ENCODE measurements at places on chromosomes 6 and 20.

GRCh38 chr20:60389882-60390281 lies 431.7 kb downstream of the CDH26 start:
- DNase-seq: no peak

- no peak for DNase-seq
Observed at GRCh38 chr6:43035495-43036194, 14.2 kb downstream of the RRP36 start.

- no peak for DNase-seq
Observed at GRCh38 chr6:109458774-109459531, 3.4 kb upstream of the MICAL1 start.

DNA sequence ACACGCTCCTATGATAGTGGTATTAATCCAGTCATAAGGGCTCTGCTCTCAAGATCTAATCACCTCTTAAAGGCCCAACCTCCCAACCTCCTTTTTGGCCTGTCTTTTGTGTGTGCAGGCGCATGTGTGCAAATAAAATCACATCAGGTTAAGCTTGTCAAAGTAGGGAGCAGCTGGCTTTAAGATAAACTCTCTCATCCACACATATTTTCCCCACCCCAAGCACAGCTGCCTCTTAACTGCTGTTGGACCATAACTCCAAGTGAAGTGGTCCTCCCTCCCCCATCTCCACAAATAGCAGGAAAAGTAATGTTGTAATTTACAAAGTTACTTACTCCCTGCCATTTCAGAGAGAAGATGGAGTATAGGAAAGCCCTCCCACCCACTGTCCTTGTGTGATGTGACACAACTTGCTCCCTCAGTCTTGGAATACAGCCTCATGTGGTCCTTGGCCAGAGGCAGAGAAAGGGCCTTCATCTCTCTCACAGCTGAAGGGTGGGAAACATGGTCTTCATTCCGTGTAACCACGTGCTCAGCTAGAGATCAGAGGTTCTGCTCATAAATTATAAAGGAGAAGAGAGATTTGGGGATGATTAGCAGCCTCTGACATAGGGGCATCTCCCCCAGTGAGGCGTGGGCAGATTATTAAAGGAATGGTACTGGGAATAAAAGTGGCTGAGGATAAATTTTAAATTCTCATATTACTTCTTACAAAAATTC lies 74.8 kb upstream of the TPD52L1 start:
- DNase-seq: no peak

DNA sequence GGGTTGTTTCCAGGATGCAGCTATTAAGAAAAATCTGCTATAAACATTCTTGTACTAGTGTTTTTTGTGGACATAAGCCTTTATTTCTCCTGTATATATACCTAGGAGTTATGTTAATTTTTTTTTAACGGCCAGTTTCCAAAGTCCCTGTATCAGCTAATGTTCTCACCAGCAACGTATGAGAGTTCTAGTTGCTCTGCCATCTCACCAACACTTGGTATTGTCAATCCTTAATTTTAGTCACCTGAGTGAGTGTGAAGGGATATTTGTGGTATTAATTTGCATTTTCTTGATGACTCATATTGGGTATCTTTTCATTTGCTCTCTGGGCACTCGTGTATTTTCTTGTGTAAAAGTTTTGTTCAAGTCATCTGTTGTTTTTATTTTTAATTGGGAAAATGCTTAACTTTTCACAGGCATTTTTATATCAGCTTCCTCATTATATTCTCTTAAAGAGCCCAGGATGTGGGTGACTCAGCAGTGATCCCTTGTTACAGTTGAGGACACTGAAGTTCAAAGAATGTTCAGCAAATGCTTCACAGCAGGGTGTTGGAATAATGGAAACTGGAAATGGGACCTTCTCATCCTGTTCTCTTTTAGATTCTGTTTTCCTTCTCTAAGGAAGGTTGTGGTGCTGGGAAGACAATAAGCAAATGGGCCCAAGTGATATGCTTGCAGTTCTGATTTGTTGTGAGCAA lies 211.7 kb upstream of the PRND start:
- DNase-seq: no peak

GRCh38 chr20:50248104-50248641 lies 57.5 kb downstream of the CEBPB start:
- DNase-seq: peak; percentile 55

DNA sequence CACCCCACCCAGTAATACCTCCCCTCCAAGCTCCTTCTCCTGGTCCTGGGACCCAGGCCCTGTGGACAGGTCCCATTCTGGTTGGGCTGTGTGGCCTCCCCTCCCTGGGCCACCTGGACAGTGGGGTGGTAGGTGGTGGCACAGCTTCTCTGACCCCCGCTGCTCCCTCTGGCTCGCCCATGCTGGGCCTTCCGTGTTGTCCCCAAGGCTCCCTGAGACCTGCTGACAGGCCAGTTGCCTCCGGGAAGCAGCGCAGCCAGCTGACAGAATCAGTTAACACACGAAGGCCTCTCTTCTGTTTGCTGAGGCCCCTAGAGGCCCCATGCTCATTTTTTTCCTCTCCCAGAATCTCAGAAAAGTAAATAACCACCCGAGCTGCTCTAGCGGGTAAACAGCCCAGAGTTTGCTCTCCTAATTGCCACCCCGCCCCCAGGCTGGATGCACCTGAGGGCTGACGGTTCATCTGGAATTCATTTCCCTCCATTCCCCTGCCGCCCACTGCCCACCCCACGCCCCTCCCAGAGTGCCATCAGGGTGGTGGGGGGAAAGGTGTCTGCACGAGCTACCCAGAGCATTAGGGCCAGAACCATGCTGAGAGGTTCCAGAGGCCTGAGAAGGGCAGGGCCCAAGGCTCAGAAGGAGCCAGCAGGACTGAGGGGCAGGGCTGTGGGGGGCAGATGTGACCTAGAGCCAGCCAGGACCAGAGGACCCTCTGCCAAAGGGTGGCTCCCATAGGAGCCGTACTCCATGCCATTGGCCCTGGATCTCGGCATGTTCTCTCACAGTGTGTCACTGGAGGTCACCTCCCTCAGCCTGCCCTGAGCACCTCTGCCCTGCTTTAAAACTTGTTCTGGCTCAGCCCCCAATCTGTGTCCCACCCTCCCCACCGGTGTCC lies 157.5 kb downstream of the GRM4 start:
- no peak for DNase-seq

GRCh38 chr6:147204060-147204785 lies at the start of gene STXBP5:
TSS of gene STXBP5 (plus strand) at chr6:147204417. CDS start at chr6:147204533, 116 bp downstream.
- peak; percentile 27 for DNase-seq

GRCh38 chr6:36127462-36128016 lies 2.8 kb upstream of the MAPK13 start:
- DNase-seq: peak; percentile 50

DNA sequence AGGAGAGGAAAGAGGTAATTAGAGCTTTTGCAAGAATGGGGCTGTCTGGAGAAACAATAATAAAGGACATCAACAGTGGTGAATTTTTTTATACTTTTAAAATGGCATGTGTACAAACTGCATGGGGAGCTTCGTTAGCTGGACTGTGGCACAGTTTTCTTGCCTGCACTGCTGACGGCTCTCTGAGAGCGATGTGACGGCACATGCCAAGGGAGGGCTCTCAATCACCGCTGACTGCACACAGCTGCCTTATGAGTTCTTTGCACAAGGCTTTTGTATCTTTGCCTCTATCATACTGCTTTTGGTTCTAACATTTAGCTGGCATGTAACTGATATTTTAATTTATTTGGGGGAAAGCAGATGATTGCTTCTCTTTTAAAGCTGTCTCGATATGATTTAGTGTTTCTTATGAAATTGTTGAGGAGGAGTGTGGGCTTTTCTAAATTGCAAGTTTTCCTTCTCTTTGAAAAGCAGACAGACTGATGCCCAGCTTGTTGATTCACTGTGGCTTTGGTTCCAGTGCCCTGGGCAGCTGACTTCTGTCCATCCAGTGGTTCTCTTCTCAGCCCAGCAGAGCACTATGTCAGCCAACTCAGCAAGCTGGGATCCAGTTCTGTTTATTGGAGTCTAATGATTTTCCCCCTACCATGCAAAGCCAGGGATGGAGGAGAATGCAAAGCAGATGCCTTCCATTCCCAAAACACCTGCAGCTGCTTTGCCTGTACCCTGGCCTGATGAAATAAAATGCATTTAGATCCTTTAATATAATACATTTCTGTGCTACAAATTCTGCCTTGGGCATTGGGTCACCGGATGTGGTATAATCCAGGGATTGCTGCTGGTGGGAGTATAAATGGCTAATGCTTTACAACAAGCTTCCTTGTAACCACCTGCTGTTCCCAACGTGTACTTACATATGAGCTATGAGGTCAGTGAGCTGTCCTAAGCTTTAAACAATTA lies 323.9 kb downstream of the ZFAND3 start:
- DNase-seq: no peak

DNA sequence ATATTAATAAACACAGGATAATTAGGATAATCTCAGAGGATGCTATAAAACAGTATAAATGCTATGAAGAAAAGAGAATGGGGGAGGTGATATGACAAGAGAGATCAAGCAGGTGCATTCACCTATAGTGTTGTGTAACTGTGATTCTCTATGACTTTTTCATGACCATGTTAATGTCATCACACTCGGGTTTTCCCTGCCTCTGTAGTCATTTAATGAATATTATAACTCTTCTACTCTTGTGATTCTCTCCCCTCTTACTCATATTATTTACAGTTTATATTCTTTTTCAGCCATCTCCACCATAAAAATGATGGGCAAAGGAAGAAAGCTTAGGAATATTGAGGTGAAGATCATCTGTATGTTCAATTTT lies 106.9 kb upstream of the SGK1 start:
- no peak for DNase-seq

- DNase-seq: peak; percentile 79
Observed at GRCh38 chr6:46376562-46377061, 114.6 kb downstream of the RCAN2 start.

- DNase-seq: no peak
Observed at GRCh38 chr6:144797881-144798589, 512.9 kb downstream of the UTRN start.

DNA sequence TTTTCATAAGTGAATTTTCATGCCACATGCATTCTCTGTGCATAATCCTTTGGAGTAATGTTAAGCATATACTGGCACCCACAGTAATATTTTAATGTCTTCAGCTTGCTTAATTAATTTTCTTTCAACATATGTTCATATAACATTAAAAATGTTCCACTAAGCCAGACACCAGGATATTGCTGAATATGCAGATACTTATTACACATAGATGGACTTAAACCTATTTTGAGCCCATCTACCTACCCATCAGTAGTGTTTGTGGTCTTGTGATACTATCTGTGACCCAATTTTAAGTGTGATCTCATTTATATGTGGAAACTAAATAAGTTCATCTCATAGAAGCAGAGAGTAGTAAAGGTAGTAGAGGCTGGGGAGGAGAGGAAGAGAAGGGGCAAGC lies 379.5 kb upstream of the JAG1 start:
- DNase-seq: no peak

DNA sequence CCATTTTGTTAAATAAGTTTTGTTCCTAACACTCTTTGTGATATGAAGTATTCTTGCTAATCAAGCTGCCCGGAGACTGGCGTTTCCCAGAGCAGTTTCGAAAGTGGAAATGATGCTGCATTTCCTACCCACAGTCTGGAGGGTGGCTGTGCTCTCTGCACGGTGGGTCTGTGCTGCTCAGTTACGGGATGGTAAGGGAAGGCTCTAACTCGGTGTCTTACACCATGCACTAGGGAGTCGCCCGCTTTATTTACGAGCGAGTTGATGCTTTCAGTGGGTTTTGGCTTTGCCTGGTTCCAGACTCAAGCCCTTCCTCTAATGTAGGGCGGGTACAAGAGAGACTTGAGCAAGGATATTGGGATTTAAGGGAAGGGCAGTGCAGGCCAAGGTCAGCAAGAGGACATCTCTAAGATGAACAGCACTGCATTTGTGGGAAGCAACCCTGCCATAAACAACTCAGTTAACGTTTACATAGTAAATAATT lies 180.1 kb upstream of the AKAP12 start:
- no peak for DNase-seq

DNA sequence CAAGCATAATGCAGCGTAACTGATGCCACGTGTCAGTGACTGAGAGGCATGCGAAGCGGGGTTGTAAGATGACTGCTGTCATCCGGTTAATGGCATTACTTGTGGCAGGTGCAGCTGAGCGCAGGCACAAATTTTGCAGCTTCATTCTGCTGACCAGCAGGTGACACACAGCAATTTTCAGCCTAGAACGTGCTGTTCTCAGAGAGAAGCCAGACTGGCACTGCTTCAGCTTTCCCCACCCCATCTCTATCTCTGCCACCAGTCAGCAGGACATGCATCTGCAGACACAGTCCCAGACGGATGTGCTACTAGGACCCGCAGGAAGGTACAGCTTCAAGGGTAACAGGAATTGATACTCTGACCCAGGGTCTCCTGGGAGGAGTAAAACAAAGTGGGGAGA lies 221.8 kb downstream of the KIF16B start:
- no peak for DNase-seq

- DNase-seq: no peak
Observed at GRCh38 chr20:44089987-44090674, 96.9 kb downstream of the JPH2 start.

GRCh38 chr6:45278367-45278766 lies 49.8 kb upstream of the RUNX2 start:
- DNase-seq: no peak

DNA sequence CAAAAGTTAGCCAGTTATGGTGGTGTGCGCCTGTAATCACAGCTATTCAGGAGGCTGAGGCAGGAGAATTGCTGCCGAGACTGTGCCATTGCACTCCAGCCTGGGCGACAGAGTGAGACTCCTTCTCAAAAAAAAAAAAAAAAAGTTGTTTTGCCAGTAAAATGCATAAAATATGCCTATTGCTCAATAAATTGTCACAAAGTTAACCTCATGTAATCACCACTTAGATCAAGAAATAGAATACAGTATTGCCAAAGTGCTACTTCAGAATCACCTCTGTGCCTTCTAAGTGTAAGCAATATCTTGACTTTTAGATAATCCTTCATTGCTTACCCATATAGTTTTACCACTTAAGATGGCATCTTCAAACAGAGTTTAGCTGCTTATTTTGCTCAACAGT lies 80.7 kb downstream of the TRMT11 start:
- no peak for DNase-seq

DNA sequence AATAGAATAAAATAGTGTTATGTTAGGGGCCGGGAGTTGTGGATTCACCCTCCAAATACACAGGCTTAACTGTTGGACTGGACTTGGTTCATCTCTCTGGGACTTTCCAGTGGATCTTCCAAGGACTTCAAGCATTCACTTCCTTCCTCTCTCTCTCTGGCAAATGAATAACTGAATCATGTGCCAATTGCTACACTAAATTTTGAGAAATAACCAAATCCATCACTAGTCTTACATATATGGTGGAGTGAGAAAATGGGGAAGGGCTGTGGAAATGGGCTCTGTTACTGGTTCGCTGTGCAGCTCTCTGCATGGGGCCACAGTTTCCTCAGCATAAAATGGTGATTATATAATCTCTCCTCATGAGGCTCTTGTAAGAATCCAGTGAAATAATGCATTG lies 6.8 kb upstream of the KIAA1755 start:
- DNase-seq: no peak

DNA sequence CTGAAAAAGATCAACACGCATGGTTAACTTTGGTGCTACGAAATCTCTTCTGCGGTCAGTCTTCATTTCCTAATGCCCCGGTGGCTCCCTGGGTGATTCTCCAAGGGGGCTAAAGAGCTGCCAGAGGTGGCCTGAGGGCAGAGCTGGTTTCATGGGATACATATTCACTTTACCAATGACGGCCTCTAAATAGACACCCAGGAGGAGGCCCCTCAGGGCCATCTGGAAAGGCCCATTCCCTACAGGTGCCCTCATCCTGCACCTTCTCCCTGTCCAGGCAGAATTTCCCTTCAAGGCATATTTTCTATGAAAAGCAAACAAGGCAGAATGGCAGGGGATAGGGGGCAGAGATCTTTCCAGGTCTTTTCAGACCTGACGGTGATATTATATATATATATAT lies 12.5 kb downstream of the BNIP5 start:
- DNase-seq: no peak

- no peak for DNase-seq
Observed at GRCh38 chr6:19301980-19302379, 535.2 kb upstream of the ID4 start.

Data from bone marrow (tissue), 2 donors.